ENCODE measurements at places on chromosomes 5 and 9.
A peak's percentile ranks its signal among the peaks of the same experiment; 100 is the strongest.

DNA sequence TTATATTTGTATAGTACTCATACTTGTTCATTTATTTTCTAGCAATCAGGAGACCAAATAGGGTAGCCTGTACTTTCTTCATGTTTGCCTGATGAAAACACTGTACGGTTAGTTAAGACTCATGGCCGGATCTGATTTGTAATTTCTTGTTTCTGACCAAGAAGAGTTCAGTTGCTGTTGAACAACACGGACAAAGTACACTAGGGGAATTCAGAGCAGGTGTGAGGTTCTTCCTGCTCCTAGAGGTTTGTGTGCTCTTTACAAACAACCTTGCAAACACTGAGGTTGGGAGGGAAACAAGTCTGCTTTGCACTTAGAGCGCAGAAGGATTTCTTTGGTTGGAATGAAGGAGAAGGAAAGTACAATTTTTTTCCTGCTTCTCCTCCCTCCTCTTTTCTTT, 69.7 kb downstream of the TRIO start:
- no peak for DNase-seq

- no peak for DNase-seq
These were observed 18.7 kb upstream of the ZNF608 start for GRCh38 chr5:124764992-124765611.

DNA sequence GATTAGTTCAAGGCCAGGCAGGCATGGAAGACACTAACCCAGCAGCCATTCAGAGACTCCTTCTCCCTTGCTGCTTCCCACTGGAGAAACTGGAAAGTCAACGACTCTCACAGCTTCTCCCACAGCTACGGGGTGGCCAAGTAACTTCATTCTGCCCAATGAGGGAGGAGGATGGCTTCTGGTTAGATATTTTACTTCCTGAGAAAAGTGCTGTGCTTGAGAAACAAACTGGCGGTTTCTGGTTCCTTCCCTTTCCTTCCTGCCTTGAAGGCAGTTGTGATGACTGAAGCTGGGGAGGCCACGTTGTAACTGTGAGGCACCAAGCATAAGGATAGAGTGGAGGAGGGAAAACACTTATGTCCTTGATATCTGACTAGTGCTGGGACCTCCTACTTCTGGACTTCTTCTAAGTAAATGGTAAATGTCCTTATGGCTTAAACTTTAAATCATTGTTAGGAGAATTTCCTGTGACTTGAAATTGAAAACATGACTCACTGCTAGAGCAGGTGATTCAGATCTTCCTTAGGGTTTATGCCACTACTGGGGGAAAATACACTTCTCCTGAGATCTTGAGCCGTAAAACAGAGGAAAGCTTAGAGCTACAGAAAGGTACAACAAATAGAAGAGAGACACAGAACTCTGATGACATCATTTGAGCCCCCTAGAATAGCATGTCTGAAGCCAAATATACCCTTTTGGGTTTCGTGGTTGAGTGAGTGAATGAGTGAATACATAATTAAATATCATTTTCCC, 3.1 kb upstream of the GNPDA1 start:
- no peak for DNase-seq

- no peak for DNase-seq
These were observed 22.4 kb downstream of the PHF2 start for GRCh38 chr9:93598647-93599241.

- DNase-seq = no peak
These were observed 1.0 kb upstream of the TSLP start for GRCh38 chr5:111070272-111071134.

DNA sequence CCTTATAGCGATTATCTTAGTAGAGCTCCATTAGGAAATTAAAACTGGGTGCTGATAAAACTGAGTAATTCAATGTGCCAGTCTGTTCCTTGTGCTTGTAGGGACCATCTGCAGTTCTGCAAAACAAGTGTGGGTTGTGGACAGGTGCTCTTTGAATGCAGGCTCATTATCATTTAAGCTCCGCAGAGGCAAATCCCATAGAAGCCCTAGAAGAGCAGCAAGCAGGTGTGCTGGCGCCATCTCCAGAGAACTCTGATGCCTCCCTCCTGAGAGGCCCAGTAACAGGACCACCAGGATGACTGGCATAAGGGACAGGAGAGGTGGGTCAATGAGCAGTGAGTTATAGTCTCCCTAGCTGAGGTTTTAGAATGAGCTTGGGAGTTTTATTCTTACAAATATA, 1342.4 kb upstream of the DMAC1 start:
- DNase-seq = peak; percentile 45

GRCh38 chr9:68706363-68707201, 1.5 kb downstream of the PIP5K1B start:
- DNase-seq = no peak

- DNase-seq = peak; percentile 90
These were observed 504.5 kb downstream of the NFIB start for GRCh38 chr9:13809401-13809800.

GRCh38 chr9:5628183-5628529, 751 bp upstream of the RIC1 start:
- no peak for DNase-seq

GRCh38 chr9:125638239-125639045, 68.6 kb downstream of the MAPKAP1 start:
- DNase-seq = no peak

DNA sequence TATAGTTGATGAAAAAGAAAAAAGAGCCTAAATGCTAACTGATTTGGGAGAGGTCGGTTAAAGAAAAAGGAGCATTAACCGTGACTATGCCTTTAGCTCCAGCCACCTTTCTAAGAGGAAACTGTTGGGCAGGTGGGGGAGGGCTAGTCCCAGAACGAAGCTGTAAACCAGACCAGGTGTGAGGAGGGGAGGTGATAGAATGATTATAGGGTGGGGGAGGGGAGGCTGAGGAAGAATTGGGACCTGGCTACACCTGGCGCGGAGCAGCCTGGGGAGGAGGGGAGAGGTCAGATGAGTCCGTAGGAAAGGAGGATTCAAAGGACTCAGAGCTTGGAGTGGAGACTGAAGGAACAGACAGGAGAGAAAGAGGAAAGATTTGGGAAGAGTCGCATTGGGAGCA, 73.4 kb downstream of the PHAX start:
- DNase-seq = no peak

DNA sequence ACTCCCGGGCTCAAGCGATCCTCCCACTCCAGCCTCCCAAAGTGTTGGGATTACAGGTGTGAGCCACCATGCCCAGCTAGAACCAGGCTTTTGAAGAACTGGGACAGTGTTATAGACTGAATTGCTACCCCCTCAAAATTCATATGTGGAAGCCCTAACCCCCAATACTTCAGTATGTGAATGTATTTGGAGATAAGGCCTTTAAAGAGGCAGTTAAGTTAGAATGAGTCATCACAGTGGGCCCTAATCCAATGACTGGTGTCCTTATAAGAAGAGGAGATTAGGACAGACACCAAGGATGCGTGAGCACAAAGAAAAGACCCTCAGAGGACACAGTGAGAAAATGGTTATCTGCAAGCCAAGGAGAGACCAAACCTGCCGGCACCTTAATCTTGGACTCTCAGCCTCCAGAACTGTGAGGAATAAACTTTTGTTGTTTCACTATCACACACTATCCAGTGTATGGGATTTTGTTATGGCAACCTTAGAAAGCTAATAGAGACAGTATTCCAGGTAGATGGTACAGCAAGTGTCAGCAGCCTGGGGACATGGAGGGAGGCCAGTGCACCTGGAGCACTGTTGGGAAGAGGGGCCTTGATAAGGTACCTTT, 31.4 kb upstream of the ERGIC1 start:
- DNase-seq = no peak

- no peak for DNase-seq
These were observed 175.8 kb downstream of the WDR70 start for GRCh38 chr5:37554938-37555337.

GRCh38 chr9:117258184-117258866, 156.5 kb downstream of the ASTN2 start:
- no peak for DNase-seq

GRCh38 chr9:136947028-136947891, 2.2 kb downstream of the C8G start:
- DNase-seq = no peak

GRCh38 chr5:125199373-125199772, 452.9 kb upstream of the ZNF608 start:
- DNase-seq = no peak

DNA sequence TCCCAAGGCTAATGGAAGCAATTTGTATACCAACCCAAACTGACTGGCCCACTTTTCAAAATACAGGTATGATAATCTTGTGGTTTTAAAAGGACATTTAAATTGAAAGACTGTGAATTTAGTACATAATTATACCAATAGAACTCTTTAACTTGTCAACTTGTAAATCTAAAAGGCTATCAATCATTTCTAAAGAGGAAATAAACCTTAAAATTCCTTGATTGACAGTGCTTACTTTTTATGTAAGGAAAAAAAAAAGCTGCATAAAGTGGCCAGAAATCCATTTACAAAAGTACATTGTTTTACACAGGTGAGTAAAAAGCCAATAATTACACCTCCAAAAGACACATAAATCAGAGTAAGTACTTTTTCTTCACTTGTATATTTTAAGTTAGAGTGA, 367.4 kb downstream of the EBF1 start:
- no peak for DNase-seq

- no peak for DNase-seq
These were observed 84.9 kb downstream of the ISL1 start for GRCh38 chr5:51468196-51468595.

DNA sequence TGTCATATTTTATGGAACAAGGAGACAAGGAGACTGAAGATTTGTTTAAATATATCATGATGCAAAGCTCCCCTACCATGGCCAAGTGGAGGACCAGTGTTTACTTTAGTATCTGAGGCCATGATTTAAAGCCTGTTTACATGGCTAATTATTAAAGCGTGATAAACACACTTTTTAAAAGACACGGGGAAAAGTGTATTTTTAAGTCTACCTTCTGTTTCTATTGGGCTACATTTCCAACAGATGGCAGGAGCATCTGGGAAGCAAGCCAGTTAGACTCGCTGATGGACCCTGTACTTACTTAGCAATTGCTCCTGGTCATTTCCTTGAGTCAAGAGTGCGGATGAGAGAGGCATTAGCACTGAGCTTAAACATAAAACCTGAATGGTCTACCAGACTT, 480.3 kb upstream of the SEMA6A start:
- DNase-seq = peak; percentile 71

- no peak for DNase-seq
These were observed 33.5 kb upstream of the PRR16 start for GRCh38 chr5:120430572-120430971.

- DNase-seq = peak; percentile 47
These were observed 295.5 kb upstream of the CLINT1 start for GRCh38 chr5:158154226-158155005.

DNA sequence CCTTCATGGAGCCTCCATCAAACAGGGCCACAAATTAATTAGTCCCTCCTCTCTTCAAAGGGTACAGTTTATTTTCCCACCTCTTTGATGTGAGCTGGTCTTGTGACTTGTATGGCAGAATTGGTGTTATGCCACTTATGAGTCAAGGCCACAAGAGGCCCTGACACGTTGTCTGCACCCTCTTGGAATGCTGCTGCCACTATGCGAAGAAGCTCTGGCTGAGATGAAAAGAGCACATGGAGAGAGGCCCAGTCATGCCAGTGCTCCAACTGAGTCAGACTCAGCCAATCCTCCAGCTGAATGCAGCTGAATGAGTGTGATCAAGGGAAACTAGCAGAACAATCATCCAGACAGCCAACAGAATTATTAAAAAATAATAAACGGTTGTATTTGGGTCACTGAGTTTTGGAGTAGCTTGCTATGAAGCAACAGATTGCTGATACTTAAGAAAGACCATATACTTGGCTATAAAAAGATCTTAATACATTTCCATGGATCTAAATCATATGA, 128.3 kb downstream of the MARCHF11 start:
- DNase-seq = no peak

- peak; percentile 50 for DNase-seq
These were observed 3.3 kb downstream of the ASTN2 start for GRCh38 chr9:117411547-117411946.

GRCh38 chr9:109323771-109324170, 2.9 kb upstream of the EPB41L4B start:
- DNase-seq = no peak

GRCh38 chr5:68849906-68850305, 243.9 kb upstream of the SLC30A5 start:
- no peak for DNase-seq

GRCh38 chr5:17203329-17204132, 13.9 kb upstream of the BASP1 start:
- DNase-seq = peak; percentile 83

DNA sequence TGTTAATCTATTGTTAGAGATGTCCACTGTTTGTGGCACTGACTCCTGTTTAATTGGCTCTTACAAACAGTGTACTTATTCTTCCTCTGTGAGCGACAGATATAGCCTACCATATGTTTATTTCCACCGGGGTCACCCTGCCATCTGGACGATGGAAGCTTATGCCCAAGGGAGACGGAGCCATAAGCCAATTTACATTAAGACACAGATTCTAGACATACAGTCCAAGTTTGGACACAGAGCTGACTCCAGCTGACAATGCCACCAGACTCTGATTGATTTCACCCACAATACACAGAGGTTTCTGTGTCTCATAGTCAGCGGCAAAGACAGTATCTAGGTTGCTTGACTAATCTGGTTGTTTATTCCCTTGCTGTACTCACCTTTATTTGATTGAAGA, 198.9 kb downstream of the ENC1 start:
- DNase-seq = peak; percentile 44

DNA sequence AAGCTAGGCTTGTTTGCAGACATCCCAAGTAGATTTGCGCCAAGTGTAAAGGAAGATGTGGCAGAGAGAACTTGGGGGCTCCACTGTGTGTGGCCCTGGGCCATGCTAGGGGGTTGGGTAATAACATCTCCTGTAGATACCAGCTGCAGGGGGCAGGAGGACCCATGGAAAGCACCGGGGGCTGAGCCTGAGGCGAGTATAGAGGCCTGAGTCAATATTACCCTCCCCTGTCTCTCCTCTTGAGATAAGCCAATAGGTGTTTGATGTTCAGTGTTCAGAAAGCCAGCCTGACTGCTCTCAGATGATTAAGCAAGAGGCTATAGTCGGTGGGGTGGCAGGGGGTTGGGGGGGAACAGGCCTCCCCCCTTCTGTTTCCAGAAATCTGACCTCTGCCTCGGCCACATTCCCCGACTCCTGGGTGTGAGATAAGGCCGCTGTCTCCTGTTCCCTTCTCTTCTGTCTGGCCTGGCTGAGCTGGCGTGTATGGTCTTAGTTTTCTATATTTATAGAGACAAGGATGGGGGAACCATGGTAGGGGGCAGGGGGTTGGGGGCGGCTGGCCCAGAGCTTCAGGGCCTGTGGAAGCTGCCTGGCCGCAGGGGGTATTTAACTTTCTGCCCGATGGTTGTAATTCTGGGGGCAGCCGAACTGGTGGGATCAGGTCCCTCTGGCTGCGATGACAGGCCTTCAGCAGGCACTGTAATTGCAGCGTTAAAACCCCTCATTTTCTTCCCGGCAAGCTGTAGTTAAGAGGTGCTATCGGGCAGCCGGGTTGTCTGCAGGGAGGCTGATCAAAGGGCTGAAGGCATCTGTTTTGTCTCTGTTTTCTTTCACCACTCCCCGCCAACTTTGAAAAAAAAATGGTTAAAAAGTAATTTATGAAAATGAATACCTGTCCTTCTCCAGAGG, 292.0 kb downstream of the NSG2 start:
- DNase-seq = no peak

GRCh38 chr9:9499546-9499945, 1113.3 kb downstream of the PTPRD start:
- DNase-seq = no peak

Data from NCI-H446 (cell line).